ENCODE measurements at places on chromosomes 2 and 18. TPM values are rescaled to one million over a fixed set of nuclear protein-coding genes. Genes with fewer than 3 reads are reported as not detected.

The SLC9A4 gene
- 0.08 TPM for total RNA-seq

The RIF1 gene
- total RNA-seq, result 25.0 TPM

The ZNF892 gene
- total RNA-seq, result 1.3 TPM

The RNF144A gene
- 5.5 TPM for total RNA-seq

The AQP12A gene
- total RNA-seq, result not detected

The SLC9A2 gene
- total RNA-seq, result 0.20 TPM

The ANKRD53 gene
- 0.40 TPM for total RNA-seq

The RAB17 gene
- 7.8 TPM for total RNA-seq

The VWC2L gene
- not detected for total RNA-seq

The SPATS2L gene
- 51.0 TPM for total RNA-seq

The C2orf78 gene
- total RNA-seq, result not detected

The WDR35 gene
- total RNA-seq, result 2.4 TPM

The GALNT3 gene
- total RNA-seq, result 40.0 TPM

The SPC25 gene
- 6.0 TPM for total RNA-seq

The GPR155 gene
- total RNA-seq, result 3.7 TPM

The RELCH gene
- 54.4 TPM for total RNA-seq

The MARCHF4 gene
- total RNA-seq, result not detected

The DUSP19 gene
- 1.2 TPM for total RNA-seq

The SERPINB5 gene
- 213 TPM for total RNA-seq

The DTNA gene
- total RNA-seq, result 2.3 TPM

The NEU4 gene
- total RNA-seq, result not detected

The NGEF gene
- 6.1 TPM for total RNA-seq

The CCDC74B gene
- 0.40 TPM for total RNA-seq
